Activated naive CD4-positive, alpha-beta T cell treated with anti-CD3 and anti-CD28 coated beads, Interleukin-2, amount 50 U/mL, for 72 hours (primary cell): ENCODE measurements at places on chromosomes 12 and 14. TPM values are rescaled to one million over a fixed set of nuclear protein-coding genes. Genes with fewer than 3 reads are reported as not detected.

- peak; percentile 73 for DNase-seq
Measured at GRCh38 chr14:65287264-65288131, 125.0 kb upstream of the FUT8 start.

- peak; percentile 64 for DNase-seq
Measured at GRCh38 chr12:96399120-96399918, 920 bp downstream of the CDK17 start.

DNA sequence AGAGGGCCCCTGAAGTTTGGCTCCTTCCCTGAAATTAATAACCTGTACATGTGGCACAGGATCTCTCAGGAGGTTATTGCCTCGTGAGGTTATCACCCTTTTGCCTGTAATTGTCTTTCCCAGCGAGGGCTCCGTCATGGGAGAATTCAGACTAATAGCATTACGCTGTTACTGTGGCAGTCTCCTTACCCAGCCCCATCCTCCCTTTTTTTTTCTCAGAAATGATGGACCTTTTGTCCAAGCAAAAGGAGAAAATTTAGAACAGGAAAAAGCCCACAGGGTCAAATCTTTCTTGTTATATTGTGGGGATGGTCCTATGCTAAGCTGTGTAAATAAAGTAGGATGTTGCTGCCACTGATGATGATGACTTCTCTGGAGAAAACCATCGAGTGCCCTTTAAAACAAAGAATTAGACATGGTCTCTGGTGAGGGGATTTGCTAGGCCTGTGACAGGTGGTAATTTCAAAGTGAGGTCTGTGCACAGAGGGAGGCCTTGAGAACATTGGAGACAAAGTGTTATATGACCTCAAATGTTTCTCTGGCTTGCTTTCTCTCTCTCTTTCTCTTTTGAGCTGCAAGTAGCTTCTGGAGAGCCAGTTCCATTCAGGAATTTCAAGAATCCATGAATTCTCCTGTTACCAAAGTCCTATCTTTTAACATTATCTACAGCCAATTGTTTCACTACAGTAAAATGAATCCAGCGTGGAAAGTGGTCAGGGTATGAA lies 357.2 kb downstream of the BMP4 start:
- DNase-seq = no peak

The PRH2 gene
- total RNA-seq = not detected

The CPNE6 gene
- total RNA-seq = 0.14 TPM

The MCRS1 gene
- 62.8 TPM for total RNA-seq

- DNase-seq = peak; percentile 46
Measured at GRCh38 chr12:94263011-94263811, 114.8 kb downstream of the PLXNC1 start.

The PIP4P1 gene
- 29.1 TPM for total RNA-seq

The KIF26A gene
- total RNA-seq = not detected

GRCh38 chr12:4279198-4279690 lies 5.7 kb downstream of the CCND2 start:
- DNase-seq = no peak

- no peak for DNase-seq
Measured at GRCh38 chr12:119409043-119409442, 74.5 kb downstream of the CCDC60 start.

GRCh38 chr12:15698377-15698871 lies 90.8 kb downstream of the EPS8 start:
- DNase-seq = no peak

The SMIM41 gene
- total RNA-seq = not detected

The KLRF1 gene
- not detected for total RNA-seq

The INF2 gene
- 82.7 TPM for total RNA-seq

DNA sequence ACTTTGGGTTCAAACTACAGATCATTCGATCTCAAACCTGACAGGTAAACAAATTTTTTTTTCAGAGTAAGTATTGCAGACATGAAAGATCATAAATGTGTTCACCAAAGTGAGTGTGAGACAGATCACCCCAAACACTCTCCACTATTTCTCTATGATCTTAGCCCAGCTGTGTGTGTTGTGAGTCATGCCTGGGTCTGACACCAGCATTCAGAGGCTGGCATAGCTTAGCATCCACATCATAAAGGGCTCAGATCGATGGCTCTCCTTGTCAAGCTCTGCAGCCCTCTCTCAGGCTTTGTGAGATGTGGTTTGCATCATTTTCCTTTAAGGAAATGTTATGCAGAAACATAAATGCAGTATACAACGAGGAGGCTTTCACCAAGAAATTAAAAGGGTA lies 164.9 kb downstream of the ETV6 start:
- DNase-seq = no peak

The SLC7A7 gene
- total RNA-seq = 0.46 TPM

The POLE2 gene
- 47.6 TPM for total RNA-seq

DNA sequence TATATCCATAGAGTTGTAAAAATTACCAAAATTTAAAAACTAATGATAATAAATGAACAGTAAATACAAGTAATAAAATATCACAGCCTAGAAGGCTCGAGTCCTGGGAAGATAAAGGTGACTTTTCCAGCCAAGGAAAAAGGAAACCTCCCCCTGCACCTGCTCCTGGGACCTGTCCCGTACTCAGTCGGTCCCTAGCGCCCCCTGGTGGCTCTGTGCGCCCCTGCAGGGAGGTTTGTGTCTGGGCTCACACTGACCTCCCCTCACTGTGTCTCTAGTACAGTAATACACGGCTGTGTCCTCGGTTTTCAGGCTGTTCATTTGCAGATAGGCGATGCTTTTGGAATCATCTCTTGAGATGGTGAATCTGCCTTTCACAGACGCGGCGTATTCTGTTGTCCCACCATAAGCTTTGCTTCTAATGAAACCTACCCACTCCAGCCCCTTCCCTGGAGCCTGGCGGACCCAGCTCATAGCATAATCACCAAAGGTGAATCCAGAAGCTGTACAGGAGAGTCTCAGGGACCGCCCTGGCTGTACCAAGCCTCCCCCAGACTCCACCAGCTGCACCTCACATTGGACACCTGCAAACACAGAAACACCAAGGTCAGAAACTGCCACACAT lies 1030.4 kb downstream of the TMEM121 start:
- peak; percentile 73 for DNase-seq

GRCh38 chr14:94021416-94022157 lies 4.6 kb upstream of the OTUB2 start:
- DNase-seq = no peak

The DTX1 gene
- total RNA-seq = 17.3 TPM

The FGD6 gene
- total RNA-seq = 1.8 TPM

DNA sequence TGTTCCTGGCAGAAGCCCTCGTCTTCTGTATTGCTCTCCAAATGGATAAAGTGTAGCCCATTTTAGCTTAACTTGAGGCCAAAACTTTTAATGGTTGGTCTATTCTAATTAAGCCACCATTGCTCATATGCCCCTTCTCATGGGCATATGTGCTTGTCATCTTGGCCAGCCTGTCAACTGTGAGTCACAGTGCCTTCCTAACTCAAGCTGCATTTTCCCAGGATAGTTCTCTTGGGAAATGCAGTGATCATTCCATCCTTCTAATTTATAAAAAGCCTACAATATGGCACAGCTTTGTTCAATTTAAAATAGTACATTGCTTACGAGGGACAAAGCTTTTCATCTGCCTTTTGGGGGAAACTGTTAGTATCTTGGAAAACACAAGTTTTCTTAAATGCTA lies 6.6 kb downstream of the PTHLH start:
- no peak for DNase-seq

DNA sequence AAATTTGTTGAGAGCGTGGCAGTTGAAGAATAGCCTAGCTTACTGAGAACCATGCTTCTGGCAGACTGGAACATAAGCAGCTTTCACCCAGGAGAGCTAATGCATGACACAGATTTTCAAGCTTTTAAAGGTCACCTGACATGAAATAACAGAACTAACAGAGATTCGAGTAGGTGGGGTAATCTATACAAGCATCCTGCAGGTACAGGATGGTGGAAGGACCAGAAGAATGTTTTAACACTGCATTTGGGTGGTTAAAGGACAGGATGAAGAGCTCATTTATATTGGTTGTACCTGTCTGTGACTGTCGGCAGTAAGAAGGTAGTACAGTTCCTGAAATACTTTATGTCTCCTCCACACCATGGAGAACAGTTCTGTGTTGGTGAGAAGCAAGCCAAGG lies 8.9 kb downstream of the PELI2 start:
- DNase-seq = no peak

GRCh38 chr12:118463677-118464076 lies 87.3 kb downstream of the SUDS3 start:
- no peak for DNase-seq

The AKAP5 gene
- total RNA-seq = 1.4 TPM

DNA sequence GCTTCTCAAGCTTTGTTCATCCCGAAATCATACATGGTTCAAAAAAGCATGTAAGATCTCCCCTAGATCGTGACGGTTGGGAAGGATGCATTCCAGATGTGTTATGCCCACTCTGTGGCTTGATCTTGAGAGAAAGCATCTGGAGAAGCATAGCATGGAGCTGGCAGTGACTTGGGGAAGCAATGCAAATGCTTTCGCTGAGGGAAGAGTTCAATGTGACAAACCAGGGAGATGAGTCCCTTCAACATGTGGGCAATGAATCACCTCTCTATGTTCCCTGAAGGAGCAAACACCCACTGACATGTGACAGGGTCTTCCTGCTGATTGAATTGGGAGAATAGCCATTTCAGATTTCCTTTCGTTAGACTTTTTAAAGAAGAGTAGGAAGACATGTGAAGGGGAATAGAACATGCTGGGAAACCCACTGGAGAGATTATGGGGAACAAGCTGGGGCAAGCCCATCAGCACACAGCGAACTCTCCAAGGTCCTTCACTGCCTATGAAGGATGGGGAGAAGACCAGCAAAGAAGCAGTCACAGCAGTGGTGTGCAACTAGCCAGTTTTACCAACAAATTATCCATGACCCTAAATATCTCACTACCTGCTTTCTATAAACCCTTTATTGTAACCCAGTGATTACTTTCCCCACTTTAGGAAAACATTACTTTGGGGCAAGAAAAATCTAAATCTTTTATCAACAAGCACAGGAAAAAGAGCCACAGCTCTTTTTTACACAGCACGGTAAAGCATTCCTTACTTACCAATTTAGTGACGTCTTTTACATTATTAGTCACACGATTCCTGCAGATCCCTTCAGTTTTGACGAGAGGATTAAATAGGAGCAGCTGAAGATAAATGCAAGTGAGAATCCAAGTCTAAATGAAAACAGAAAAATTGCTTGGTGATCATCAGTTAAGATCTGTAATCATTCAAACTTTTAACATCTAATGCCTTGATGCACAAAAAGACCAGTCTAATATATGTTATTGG lies 35.0 kb downstream of the KITLG start:
- no peak for DNase-seq

GRCh38 chr12:41576925-41577324 lies 388.8 kb downstream of the PDZRN4 start:
- DNase-seq = no peak

The PRH1 gene
- total RNA-seq = 25.1 TPM

DNA sequence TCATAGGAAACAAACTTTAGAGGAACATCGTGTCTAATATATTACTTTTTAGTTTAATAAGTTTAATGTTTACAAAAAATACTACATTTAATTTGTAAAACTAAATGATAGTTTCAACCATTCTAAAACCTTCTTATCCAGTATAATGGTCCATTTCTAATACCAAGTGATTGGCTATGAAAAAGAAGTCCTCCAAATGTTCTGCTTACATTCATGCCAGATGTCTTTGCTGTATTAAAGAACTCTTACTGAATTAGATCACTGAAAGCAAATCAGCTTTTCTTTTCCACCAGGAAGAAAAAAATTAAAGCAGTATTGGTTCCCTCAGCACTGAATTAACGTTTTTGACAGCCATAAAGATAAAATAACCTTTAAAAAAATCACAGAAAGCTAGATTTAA lies 3.7 kb downstream of the NOVA1 start:
- no peak for DNase-seq

The ITGB7 gene
- total RNA-seq = 71.4 TPM

The RPL10L gene
- not detected for total RNA-seq

The CLEC9A gene
- total RNA-seq = not detected

The FUT8 gene
- 56.6 TPM for total RNA-seq

DNA sequence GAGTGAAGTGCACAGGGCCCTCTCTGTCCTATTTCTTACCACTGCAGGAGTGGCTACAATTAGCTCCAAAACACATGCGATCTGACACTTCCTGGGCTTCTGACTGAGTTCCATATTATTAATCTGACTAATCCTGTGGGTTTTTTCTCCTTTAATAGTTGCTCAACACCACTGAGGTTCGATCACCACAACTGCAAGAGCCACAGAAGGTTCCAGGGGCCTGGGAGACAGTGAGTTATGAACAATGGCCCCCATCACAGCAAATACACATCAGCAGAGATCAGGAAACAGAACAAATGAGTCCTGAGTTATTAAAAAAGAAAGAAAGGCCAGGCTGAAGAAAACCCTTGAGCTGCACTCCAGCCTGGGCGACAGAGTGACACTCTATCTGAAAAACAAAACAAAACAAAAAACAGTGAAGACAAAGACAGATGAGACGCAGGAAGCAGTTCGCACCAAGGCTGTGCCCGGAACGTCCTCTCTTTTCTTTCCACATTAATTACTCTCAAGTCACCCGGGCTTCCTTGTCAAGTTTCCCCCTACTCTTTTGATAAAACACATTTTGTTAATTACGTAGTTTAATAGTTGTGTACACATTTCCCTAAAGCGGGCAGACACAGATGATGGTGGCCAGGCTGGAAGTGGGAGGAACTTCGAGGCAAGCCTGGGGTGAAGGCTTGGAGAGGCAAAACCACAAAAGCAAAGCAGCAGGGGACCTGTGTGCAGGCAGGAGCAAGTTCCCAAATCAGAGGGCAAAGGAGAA lies 42.7 kb downstream of the CDC42BPB start:
- DNase-seq = no peak
